ENCODE measurements at places on chromosomes 7 and 10. TPM values are rescaled to one million over a fixed set of nuclear protein-coding genes. Genes with fewer than 3 reads are reported as not detected.

C10orf53 gene
- total RNA-seq = not detected

DNA sequence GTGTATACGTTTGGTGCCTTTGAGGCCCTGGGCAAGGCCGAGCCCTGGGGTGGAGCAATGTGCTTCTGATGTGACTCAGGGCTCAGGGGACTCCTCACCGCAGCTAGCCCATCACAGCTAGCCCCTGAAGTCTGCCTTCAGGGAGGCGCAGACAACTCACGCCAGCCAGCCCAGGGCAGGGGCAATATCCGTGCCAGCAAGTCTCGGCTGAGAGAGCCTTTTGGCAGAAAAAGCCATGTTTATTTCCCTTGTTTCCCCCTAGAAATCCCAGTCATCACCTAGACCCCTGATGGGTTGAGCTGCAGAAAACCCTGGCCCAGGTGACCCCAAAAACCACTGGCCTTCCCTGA lies 90.4 kb downstream of the CHST15 start:
- H3K36me3 ChIP-seq = peaks cover under 1% of the 10 kb centered on the region
- H3K4me1 ChIP-seq = peaks cover 3% of the 10 kb centered on the region
- no peak overlapping the region for H3K27ac ChIP-seq
- peak; percentile 37 for DNase-seq
- no peaks in the 10 kb centered on the region for H3K27me3 ChIP-seq

DNA sequence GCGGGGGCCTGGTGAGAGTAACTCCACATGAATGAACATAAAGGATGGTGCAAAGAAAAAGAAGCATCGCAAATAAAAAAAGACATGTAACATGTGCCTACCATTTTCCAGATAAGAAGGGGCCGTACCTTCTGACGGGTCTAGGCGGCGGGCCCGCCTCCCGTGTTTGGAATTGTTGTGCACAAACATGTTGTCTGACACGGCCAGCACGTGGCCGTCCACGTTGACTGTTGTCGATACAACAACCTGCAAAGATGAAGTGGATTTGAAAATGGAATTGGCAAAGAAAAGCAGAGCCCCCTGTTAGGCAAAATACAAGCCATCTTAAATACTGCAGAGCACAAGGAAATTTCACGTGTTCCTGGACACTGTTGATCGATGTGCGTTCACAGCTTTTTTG lies 90.7 kb downstream of the EBF3 start:
- no peak for DNase-seq
- no peaks in the 10 kb centered on the region for H3K27me3 ChIP-seq
- no peak overlapping the region for H3K4me3 ChIP-seq
- H3K36me3 ChIP-seq = peaks cover 4% of the 10 kb centered on the region
- no peaks in the 10 kb centered on the region for H3K4me1 ChIP-seq
- no peak overlapping the region for H3K27ac ChIP-seq

DNA sequence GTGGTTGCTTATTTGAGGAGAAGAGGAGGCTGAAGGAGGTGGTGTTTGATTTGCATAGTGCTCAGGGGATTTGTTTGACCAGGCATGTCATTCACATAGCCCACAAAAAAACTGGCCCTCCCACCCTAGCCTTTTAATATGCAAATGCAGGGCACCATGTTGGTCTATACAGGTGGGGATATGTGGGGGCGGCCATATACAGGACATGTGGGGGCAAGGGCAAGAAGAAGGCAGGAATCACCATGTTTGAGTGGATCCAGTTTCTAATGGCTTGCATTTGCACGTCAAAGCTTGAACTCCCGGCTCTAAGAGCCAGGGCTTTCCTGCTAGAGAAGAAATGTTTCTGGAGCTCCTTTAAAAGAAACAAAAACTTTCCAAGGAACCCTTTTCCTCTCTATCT lies 541.0 kb downstream of the ZWINT start:
- H3K4me1 ChIP-seq = no peaks in the 10 kb centered on the region
- DNase-seq = no peak
- no peaks in the 10 kb centered on the region for H3K27me3 ChIP-seq
- no peak overlapping the region for H3K27ac ChIP-seq
- H3K4me3 ChIP-seq = no peak overlapping the region

- no peak overlapping the region for H3K27ac ChIP-seq
- no peaks in the 10 kb centered on the region for H3K4me1 ChIP-seq
- no peak for DNase-seq
- H3K4me3 ChIP-seq = no peak overlapping the region
Measured at GRCh38 chr7:137801003-137801402, 45.8 kb downstream of the DGKI start.

GRCh38 chr7:19111474-19112273 lies 5.8 kb downstream of the TWIST1 start:
- H3K27ac ChIP-seq = peak overlapping the region; percentile 88
- DNase-seq = no peak
- H3K27me3 ChIP-seq = peaks cover 90% of the 10 kb centered on the region
- H3K4me3 ChIP-seq = peak overlapping the region; percentile 74

CRPPA gene
- 1.8 TPM for total RNA-seq

DNA sequence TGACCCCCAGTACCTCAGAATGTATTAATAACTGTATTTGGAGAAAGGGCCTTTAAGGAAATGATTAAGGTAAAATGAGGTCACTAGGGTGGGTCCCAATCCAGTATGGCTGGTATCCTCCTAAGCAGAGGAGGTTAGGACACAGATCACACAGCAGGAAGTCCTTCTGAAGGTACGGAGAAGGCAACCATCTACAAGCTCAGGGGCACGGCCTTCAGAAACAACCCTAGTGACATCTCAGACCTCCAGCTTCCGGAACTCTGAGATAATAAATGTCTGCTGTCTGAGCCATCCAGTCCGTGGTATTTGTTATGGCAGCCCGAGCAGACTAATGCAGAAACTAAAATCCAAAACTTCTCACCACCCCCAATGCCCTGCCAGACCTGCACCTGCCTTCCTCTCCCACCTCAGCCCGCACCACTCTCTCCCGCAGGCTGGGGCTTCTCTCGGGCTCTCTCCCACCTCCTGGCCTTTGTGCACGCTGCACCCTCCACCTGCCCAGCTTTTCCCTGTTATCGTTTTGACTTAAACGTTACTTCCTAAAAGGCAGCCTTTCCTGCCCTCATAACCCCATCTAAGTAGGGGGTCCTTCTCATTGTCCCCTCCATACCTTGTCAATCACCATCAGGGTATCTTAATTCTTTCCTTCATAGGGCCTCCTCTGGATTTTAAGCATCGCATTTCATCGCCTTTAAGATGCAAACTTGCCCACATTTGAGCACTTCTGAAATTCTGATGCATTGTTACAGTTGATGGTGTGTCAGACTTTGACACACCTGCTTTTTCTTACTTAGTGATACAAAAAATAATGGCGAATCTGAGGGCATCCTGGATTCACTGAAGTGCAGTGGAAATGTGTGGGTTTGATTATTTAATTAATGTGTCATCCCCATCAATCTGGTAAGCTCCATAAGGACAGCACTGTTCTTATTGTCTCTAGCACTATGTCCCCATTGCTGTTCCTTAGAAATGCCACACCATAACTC lies 32.2 kb upstream of the AQP1 start:
- H3K27me3 ChIP-seq = no peaks in the 10 kb centered on the region
- H3K36me3 ChIP-seq = peaks cover 11% of the 10 kb centered on the region
- DNase-seq = no peak
- no peak overlapping the region for H3K27ac ChIP-seq

DNA sequence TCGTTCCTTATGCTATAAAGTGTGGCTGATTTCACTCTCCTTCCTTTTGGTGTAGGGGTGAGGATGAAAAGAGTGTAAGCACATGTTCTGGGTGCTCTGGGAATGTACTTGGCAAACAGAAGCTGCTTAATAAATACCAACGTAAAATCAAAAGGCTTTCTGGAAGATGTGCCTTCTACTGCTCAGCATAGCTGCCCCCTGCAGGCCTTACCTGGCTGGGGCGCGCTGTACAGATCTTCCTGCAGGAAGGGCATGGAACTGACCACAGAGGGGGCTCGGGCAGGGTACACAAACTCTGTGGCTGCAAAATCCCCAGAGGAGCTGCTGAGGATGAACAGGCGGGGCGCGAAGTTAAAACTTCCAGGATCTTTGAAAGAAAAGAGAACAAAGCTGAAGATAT lies 169.4 kb downstream of the SVIL start:
- H3K4me3 ChIP-seq = no peak overlapping the region
- H3K36me3 ChIP-seq = peaks cover 92% of the 10 kb centered on the region
- H3K27me3 ChIP-seq = no peaks in the 10 kb centered on the region
- no peak for DNase-seq
- no peak overlapping the region for H3K27ac ChIP-seq

DNA sequence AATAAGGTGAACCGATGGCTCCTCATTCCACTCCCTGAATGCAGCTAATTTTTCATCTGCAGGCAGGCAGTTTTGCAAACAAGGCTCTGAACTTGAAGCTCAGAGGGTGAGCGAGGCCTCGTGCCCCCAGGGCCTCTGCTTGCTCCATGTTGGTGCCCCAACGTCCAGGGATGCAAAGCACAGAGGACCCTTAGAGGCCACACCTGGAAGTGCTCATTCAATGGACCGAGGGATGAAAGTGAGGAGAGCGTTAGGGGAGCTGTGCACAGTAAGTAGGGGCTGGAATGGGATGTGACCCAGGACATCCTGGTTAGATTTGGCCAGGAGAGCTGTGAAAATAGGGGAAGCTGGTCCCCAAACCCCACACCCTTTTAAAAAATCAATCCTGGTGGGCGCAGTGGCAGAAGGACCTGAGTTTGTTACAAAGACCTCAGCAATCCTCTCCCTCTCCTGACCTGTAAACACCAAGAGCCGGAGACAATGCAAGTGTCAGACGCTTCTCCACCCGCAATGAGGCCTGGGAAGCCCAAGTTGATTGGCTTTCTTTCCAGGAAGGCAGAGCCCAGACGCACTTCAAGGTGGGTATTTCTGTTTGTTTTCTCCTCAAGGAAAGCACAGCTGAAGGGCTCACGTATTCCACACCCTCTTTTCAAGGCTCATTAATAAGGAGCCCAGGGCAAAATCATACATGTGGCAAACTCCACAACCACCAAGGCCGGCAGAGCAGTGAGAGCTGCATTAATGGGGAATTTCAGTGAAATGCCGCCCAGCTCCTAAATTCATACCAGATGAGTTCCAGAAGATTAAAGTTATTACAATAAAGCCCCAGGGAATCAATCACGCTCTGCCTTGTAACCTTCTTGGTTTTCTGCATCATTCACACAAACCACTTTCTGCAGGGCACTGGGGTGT lies 14.1 kb upstream of the CXCL12 start:
- H3K27ac ChIP-seq = no peak overlapping the region
- no peak overlapping the region for H3K4me3 ChIP-seq
- DNase-seq = peak; percentile 47
- no peaks in the 10 kb centered on the region for H3K4me1 ChIP-seq
- H3K36me3 ChIP-seq = no peaks in the 10 kb centered on the region

- H3K4me1 ChIP-seq = no peaks in the 10 kb centered on the region
- H3K27me3 ChIP-seq = no peaks in the 10 kb centered on the region
- no peak overlapping the region for H3K27ac ChIP-seq
- H3K4me3 ChIP-seq = no peak overlapping the region
- H3K36me3 ChIP-seq = no peaks in the 10 kb centered on the region
Measured at GRCh38 chr7:123864012-123864411, 19.0 kb downstream of the HYAL4 start.

- H3K36me3 ChIP-seq = no peaks in the 10 kb centered on the region
- H3K27me3 ChIP-seq = peaks cover 76% of the 10 kb centered on the region
- H3K4me3 ChIP-seq = no peak overlapping the region
- H3K27ac ChIP-seq = no peak overlapping the region
- DNase-seq = no peak
Measured at GRCh38 chr7:1401011-1401410, 58.3 kb downstream of the MICALL2 start.

DNA sequence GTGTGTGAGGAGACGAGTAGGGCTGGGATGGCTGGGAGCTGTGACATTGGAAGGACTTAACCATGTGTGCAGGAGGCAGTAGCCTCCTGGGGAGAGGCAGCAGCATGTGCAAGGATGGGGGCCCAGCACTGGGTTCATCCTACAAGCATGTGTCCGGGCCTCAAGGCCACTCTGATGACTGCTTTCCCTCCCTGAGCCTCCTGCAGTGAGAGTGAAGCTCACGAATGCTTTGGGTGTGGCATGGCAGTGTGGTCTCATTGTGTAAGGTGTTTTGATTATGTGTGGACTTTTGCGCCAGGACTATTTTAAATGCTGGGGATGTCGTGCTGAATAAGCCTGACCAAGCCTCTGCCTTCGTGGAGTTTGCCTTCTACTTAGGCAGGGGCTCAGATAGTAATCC lies 122.0 kb upstream of the INSYN2A start:
- no peak overlapping the region for H3K27ac ChIP-seq
- H3K36me3 ChIP-seq = no peaks in the 10 kb centered on the region
- no peak for DNase-seq
- no peaks in the 10 kb centered on the region for H3K27me3 ChIP-seq
